ENCODE measurements at places on chromosomes 4 and X.

DNA sequence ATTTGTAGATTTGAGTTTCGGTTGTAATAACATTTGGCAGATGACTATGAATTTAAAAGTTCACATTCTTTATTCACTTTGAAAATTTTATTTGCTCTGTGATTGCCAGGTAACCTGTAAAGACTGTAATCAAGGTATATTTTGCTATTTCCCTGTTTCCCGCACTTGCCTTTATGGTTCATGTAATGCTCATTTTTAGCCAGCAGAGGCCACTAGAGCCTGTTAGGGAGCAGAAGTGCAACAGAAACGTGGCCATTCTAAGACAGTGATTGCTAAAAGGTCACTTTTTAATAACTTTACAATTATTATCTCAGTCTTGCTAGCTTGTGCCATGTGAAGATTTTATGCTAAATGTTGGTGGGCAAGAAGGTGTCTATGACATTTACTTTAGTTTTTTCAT lies 12.4 kb downstream of the YIPF6 start:
- no peak for DNase-seq

GRCh38 chr4:16139066-16139945 lies 55.5 kb upstream of the PROM1 start:
- DNase-seq: no peak

- no peak for DNase-seq
These were observed 194.2 kb downstream of the MAD2L1 start for GRCh38 chr4:119872371-119873016.

DNA sequence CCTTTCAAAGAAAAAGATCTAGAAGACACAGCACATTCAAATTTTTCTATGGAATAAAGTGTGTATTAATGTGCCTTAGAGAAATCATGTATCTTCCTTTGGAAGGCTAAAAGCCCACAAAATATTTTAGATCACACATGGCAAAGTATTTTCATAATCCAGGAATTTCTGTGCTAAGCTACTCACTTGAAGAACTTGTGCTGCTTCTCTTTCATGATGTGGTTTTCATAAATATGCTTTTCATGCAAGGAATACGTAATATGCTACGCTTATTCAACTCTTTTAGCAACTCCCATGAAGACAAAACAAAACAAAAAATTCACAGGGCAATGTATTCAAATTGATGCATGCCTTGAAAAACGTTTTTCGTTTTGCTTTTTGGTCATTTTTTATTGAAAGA lies 125.6 kb downstream of the ARHGAP24 start:
- DNase-seq: no peak

- no peak for DNase-seq
These were observed 9.2 kb downstream of the PIR start for GRCh38 chrX:15483891-15484290.

All from stimulated activated CD4-positive, alpha-beta T cell treated with anti-CD3 and anti-CD28 coated beads, Interleukin-12 subunit alpha, Interleukin-12 subunit beta, amount 100 ng/mL, for 48 hours (primary cell).